ENCODE measurements at places on chromosomes 5 and 9. TPM values are rescaled to one million over a fixed set of nuclear protein-coding genes. Genes with fewer than 3 reads are reported as not detected.

The INSL4 gene
- total RNA-seq, result not detected

The ENTREP1 gene
- total RNA-seq, result under 0.01 TPM

The SLC4A9 gene
- total RNA-seq, result not detected

The FGD3 gene
- total RNA-seq, result not detected

The CKMT2 gene
- total RNA-seq, result 1.4 TPM

The PCDHGA5 gene
- total RNA-seq, result 2.7 TPM

The FOXI1 gene
- total RNA-seq, result not detected

The PTPA gene
- total RNA-seq, result 64.8 TPM

The NUTM2G gene
- not detected for total RNA-seq

The MED7 gene
- total RNA-seq, result 11.6 TPM

The GLRA1 gene
- total RNA-seq, result not detected

The TEX53 gene
- total RNA-seq, result not detected

The MATR3 gene
- total RNA-seq, result 263 TPM

The GDNF gene
- 6.2 TPM for total RNA-seq

The MARVELD2 gene
- 7.7 TPM for total RNA-seq

The PCDHGC5 gene
- total RNA-seq, result 5.3 TPM

The ADCY2 gene
- total RNA-seq, result under 0.01 TPM

The ITGA2 gene
- 2.7 TPM for total RNA-seq

The FAM78A gene
- 0.59 TPM for total RNA-seq

The LRRC19 gene
- under 0.01 TPM for total RNA-seq

The BDP1 gene
- total RNA-seq, result 20.0 TPM

The LECT2 gene
- total RNA-seq, result not detected

The SPINK6 gene
- total RNA-seq, result not detected

The FBP2 gene
- not detected for total RNA-seq

The SEMA5A gene
- 42.3 TPM for total RNA-seq
